Progenitor cell of endocrine pancreas (in vitro differentiated cells): ENCODE measurements at places on chromosomes 16 and 17. TPM values are rescaled to one million over a fixed set of nuclear protein-coding genes. Genes with fewer than 3 reads are reported as not detected.

Gene MLST8
- total RNA-seq: 51.5 TPM in 2 replicates

Gene CDYL2
- 17.0 and 19.9 TPM in 2 replicates for total RNA-seq

Gene VMO1
- total RNA-seq: 1.3 and 2.0 TPM in 2 replicates

Gene CCT6B
- 1.6 and 1.7 TPM in 2 replicates for total RNA-seq

Gene SETD6
- 33.7 and 35.4 TPM in 2 replicates for total RNA-seq

Gene RAB34
- 147 and 150 TPM in 2 replicates for total RNA-seq

Gene CACNG3
- not detected in 2 replicates for total RNA-seq

Gene CDRT15L2
- not detected in 2 replicates for total RNA-seq

Gene USP43
- total RNA-seq: 9.7 and 10.4 TPM in 2 replicates

Gene NECAB2
- 4.4 and 4.6 TPM in 2 replicates for total RNA-seq

Gene HSPB9
- 0.16 TPM in 1 of 2 replicates, not detected in the other for total RNA-seq

Gene LLGL1
- total RNA-seq: 75.8 and 76.7 TPM in 2 replicates

Gene ACACA
- 105 and 111 TPM in 2 replicates for total RNA-seq

Gene DOC2A
- total RNA-seq: 4.4 and 5.0 TPM in 2 replicates

Gene BOLA2B
- total RNA-seq: 65.0 and 71.5 TPM in 2 replicates

Gene NACA2
- total RNA-seq: not detected in 2 replicates

Gene GNAO1
- total RNA-seq: 13.6 and 14.6 TPM in 2 replicates

Gene KCNG4
- not detected in 2 replicates for total RNA-seq

Gene APOBR
- total RNA-seq: 0.20 and 0.22 TPM in 2 replicates

Gene GNG13
- not detected in 2 replicates for total RNA-seq

Gene NKD1
- total RNA-seq: 2.8 and 3.0 TPM in 2 replicates

Gene DNAAF1
- total RNA-seq: 1.4 and 1.8 TPM in 2 replicates

Gene PLXDC1
- total RNA-seq: 2.3 and 3.7 TPM in 2 replicates

Gene RPL13
- total RNA-seq: 1,643 and 1,699 TPM in 2 replicates
